HEK293T (cell line): ENCODE measurements at places on chromosomes 4 and X.

- DNase-seq: no peak
These were observed 124.5 kb upstream of the GIMD1 start for GRCh38 chr4:106493086-106493485.

DNA sequence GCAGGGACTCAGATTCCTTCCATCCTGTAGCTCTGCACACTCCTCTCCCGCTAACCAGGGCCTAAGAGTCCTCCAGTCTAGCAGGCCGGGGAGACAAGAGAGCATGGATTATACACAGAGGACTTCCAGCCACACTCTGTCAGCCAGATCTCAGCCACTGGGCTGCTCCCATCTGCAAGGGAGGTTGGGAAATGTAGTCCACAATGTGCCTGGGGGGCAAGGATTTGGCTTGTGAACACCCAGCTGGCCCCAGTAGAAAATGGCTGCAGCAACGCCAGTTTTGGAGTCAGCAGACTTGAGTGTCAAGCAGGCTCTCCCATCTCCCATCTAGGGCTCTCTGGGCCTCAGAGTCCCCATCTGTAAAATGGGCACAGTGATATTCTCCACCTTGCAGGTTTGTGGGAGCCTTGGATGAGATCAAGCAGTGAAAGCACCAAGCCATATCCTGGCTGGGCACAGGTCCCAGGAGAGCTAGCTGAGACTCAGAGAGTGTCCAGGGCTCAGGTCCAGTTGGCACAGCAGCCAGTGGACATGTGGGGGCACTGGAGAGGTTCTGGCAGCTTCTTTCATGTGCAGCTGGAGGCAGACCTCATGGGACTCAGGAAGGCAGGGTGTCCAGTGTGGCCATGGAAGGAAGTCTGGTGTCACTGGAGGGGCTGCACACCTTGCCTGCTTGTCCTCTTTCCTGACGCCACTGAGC, 14.6 kb downstream of the PSAPL1 start:
- no peak for DNase-seq

DNA sequence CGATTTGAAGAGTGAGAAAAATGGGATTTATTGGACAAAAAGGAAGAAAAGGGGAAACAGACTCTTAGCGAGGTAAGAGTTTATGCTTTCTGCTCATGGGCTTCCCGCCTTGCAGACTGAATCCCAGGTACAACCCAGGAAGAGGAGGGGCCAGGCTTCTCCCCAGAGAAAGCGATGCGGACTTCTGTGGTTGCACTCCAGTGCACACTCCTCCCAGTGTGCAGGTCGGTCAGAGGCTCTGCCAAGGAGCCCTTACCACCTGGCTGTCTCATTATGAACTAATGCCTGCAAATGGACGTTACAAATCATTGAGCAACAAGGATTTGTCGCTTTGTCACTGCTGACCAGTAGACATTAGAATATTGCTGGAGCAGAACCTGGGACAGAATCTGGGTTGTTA, 39.9 kb upstream of the GLRA2 start:
- no peak for DNase-seq

GRCh38 chrX:6279277-6279909, 50.7 kb upstream of the NLGN4X start:
- DNase-seq: no peak

DNA sequence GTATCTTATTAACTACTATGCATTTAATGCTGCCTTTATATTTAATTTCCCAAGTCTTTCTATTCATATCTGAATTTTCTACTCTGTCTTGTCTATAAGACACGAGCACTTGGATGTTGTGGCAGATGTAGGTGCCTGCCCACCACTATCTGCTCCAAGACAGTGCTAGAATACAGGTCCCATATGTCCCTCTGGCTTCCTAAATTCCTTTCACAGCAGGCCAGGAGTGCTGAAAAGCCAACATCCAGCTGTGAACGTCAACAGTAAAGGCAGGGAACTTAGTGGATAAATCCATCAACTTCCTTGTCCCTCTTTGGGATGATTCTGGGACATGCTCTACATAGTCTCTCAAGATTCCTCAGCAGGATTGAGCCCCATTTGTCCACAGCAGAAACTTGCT, 245.1 kb upstream of the ETNPPL start:
- DNase-seq: no peak

DNA sequence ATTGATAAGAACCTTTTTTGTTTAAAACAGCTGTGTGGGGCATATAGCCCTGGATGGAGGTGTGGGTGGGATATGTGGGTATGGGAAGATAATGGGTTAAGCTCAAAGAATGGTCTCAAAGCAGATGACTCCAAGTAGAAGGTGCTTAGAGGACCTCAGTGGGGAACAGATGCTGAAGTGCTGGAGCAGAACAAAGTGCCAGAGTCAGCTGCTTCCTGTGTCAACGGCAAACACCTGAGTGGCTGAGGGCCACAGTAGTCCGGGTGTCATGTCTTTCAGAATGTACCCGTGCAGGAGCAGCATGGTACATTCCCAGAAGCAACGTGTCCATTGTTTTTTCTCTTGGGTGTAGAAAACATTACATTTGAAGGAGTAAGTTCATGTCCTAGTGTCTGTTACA, 210.6 kb downstream of the CCNG2 start:
- no peak for DNase-seq

DNA sequence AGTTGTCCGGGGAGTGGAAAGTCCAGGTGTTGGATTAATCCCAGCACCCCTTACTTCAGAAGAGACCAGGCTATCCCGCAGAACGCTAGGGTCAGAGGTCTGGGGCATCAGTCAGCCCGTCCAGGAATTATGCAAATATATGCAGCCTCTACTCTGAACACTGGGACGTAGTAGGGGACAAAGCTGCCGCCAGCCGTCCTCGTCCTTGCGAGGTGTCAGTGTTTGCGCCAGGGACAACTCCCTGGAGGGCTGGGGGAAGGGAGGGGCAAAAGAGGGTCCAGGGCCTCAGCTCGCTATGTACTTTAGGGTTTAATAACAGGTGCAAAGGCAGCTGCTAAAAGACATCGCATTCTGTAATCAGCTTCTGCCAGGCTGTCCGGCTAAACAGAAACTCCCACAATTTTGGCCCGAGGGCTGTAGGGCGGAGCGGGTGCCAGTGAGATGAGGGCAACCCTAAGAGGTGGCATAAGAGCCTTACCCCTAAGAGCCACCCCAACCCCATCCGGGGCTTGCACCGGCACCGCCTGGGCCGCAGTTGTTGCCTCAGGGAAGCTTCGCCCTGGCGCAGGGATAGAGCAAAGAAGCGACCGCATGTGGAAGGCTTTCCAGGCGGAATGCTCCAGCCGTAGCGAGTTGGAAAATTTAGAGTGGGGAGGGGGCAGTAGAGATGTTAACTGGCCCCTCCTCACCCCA, 8.4 kb downstream of the HAND2 start:
- no peak for DNase-seq

GRCh38 chr4:85707611-85708010, 232.7 kb downstream of the ARHGAP24 start:
- no peak for DNase-seq
